ENCODE measurements at places on chromosomes 11 and 22.
A peak's percentile ranks its signal among the peaks of the same experiment; 100 is the strongest.

- peak; percentile 76 for DNase-seq
Measured at GRCh38 chr22:40001800-40002577, 7.2 kb downstream of the FAM83F start.

DNA sequence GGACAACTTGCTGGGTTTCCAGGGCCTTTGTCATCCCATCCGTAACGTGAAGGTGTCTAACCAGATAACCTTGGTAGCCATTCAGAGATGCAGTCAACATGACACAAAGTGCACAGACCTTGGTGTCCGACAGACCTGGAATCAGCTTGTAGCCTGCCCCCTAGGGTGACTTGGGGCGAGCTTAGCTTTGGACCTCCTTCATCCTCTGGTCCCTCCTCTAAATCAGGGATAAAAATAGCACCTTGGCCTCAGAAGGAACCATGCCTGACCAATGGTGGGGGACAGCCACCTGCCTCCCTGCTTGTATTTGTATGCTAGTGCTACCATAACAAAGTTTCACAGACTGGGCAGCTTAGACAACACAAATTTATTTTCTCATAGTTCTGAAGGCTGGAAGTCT is 3.7 kb downstream of the SNRPD3 start:
- DNase-seq, result no peak

- no peak for DNase-seq
Measured at GRCh38 chr11:129965248-129965647, 37.4 kb downstream of the PRDM10 start.

- no peak for DNase-seq
Measured at GRCh38 chr11:13876423-13876822, 86.1 kb upstream of the SPON1 start.

DNA sequence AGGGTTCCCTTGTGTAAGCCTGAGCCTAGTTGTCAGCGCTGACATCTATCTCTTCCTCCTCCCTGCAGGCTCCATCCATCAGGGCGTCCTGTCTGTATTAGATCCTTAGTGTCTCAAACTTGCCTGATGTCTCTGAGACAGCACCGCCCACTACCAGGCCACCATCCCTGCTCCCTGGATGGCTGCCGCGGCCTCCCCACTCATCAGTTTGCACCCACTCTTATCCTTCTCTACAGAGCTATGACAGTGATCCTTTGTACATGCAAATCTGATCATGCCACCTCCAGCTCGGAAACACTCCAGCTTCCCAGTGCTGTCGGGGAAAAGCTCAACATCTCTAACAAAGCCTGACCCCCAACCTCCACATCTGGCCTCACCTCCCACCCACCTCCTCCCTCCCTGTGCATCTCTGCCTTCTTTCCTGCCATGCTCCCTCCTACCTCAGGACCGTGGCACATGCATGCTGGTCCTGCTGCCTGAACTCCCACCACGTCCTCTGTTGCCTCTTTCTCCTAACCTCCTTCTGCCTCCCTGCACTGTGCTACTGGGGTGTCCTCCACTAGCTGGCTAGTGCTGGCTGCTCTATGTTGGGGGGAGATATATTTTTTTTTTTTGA is 61.6 kb upstream of the EIF3D start:
- DNase-seq, result no peak

DNA sequence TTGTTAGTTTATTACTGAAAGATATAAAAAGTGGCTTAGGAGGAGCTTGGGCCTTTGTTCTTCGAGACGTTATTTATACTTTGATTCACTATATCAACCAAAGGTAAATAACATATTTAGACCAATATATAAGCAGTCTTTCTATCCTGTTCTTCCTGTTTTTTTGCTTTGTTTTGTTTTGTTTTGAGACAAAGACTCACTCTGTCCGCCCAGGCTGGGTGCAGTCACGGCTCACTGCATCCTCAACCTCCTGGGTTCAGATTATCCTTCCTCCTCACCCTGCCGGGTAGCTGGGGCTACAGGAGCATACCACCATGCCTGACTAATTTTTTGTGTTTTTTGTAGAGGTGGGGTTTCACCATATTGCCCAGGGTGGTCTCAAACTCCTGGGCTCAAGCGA is 66.8 kb downstream of the ATM start:
- no peak for DNase-seq

- DNase-seq, result peak; percentile 63
Measured at GRCh38 chr11:30346068-30346688, 23.3 kb downstream of the ARL14EP start.

- DNase-seq, result peak; percentile 3
Measured at GRCh38 chr11:24082860-24083259, 414.0 kb upstream of the LUZP2 start.

GRCh38 chr11:2826679-2827056 is 58.9 kb downstream of the CDKN1C start:
- DNase-seq, result peak; percentile 23

DNA sequence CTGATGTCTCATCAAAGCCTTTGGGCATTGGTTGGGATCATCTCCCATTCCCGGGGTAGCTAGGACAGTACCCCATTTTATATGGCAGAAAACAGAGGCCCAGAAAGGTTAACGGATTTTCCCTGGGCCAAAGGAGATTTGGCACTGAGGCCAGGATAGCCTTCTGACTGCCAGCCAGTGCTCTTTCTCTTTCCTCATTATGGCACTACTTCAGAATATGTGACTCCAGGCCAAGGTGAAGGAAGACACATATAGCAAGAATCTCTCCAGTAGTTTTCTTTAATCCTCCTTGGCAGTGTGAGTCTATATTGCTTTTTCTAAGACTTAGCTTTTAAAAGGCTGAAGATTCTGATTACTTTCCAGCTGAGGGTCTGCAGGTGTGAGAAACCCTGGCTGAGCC is 94.8 kb upstream of the AMOTL1 start:
- no peak for DNase-seq

DNA sequence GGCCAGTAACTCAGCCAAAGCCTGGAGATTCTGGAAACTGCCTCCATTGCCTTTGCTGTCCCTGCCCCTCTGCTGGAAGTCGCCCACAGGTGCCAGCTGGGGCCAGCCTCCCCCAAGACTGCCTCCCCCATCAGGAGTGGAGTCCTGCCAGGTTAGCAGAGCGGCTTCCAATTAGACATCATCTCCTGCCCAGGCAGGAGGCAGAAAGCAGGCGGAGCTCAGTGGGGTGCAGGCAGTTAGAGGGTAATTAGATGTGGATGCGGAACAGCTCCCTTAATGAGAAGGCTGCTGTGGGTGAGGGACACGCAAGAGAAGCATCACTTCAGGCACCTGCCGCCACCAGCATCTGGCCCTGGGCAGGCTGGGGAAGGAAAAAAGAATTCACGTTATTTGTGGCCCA is 90.9 kb upstream of the TP53I11 start:
- no peak for DNase-seq

- DNase-seq, result peak; percentile 24
Measured at GRCh38 chr11:96307776-96308140, 35.2 kb downstream of the MAML2 start.

- peak; percentile 71 for DNase-seq
Measured at GRCh38 chr11:100681064-100681502, 6.0 kb upstream of the ARHGAP42 start.

DNA sequence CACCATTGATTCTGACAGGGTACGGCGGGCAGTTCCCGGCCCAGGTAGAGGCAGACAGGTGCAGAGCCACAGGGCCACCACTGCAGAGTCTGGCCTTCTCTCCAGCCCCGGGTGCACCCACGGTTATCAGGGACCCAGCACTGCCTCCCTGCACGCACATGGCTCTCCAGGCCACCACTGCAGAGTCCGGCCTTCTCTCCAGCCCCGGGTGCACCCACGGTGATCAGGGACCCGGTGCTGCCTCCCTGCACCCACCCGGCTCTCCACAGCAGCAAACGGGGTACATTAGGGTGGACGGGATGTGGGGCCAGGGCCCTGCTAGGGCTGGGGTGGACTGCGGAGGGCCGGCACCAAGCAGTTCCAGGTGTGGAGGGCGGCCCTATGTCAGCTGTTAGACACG is 272.9 kb downstream of the BRD1 start:
- no peak for DNase-seq

- DNase-seq, result no peak
Measured at GRCh38 chr11:60840470-60841430, 1.2 kb upstream of the CCDC86 start.

- DNase-seq, result no peak
Measured at GRCh38 chr11:8085011-8085645, 4.1 kb downstream of the TUB start.

DNA sequence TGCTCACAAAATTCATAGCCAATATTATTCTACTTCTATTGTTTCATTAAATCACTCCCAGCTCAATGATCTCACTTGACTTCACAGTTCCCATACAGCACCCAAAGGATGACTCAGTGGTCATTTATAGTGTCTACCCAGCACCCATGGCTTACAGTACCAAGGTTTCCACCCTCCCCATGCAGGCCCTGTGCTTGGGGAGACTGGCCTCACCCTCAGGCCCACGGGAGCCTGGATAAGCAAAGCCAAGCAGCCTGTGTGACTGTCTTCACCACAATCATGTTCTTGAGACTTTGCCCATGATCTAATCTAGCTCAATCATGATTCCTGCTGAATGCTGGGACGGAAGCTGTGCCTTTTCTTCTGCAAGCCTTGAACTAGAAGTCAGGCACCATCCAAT is 97.6 kb downstream of the SLC36A4 start:
- no peak for DNase-seq

GRCh38 chr11:117946842-117947526 is 17.8 kb upstream of the TMPRSS13 start:
- DNase-seq, result peak; percentile 94

DNA sequence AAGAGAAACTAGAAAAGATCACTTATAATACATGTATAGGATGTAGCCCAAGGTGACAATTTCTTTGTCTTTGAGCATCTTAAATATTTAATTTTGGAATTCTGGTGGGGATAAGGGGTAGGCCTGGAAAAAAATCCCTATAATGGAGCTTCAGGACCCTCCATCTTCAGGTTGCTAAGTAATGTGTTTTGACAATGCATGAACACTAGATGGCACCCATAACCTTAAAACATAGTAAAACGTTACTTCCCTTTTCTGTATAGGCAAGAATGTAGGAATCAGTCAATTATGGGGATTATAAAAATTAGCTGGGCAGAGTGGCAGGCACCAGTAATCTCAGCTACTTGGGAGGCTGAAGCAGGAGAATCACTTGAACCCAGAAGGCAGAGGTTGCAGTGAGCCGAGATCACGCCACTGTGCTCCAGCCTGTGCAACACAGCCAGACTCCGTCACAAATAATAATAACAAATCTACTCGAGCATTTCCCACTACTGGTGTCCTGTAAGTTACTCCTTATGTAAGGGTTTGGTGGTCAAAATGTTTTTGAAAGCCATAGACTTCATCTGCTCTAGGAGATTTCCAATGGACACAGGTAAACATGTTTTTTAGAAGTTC is 541.9 kb upstream of the CCDC90B start:
- peak; percentile 56 for DNase-seq

- peak; percentile 75 for DNase-seq
Measured at GRCh38 chr11:877565-877964, 33.0 kb downstream of the CHID1 start.

GRCh38 chr11:72471005-72471898 is 36.9 kb upstream of the CLPB start:
- peak; percentile 90 for DNase-seq

DNA sequence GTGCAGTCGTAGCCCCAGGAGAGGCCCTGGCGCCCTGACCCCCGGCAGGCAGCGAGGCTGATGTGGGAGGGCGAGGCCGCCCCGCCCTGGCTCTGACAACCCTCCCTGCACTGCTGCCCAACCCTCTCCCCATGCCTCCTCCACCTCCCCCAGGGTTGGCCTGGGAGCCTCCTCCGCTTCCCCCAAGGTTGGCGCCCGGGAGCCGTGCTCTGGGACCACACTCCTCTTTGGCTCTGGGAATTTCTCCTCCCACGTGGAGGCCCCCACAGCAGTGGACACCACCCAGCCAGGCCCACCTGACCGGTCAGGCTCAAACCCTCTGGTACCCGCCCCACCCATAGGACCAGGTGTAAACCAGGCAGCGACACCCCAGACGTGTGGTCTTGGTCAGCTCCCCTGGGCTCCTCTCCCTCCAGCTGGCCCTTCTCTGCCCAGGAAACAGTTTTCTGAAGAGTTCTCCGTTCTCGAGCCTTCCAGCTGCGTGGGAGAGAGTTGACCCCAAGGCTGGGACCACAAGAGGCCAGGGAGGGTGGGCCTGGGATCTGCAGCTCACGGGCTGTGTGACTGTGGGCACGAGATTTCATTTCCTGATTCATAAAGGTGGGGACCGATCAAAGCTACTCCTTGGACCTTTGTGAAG is 39.5 kb upstream of the BRSK2 start:
- DNase-seq, result no peak

GRCh38 chr11:82732734-82733443 is 775 bp downstream of the FAM181B start:
- peak; percentile 27 for DNase-seq

GRCh38 chr22:36977947-36978660 is 41.1 kb downstream of the TST start:
- peak; percentile 85 for DNase-seq

DNA sequence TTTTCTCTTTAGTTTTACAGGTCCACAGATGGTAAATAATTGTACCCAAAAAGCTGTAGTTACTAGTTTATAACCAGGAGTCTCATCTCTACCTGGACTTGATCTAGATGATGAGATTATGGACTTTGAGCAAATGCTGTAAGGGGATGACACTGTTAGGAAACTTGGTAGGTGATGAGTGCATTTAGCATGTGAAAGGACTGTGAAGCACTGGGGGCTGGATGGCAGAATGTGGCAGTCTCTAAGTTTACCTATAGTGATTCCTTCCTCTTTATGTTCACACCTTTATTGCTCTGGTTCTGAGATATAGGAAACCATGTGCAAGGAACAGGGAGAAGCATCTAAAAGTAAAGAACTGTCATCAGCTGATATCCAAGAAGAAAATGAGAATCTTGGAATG is 230.7 kb upstream of the CHORDC1 start:
- peak; percentile 16 for DNase-seq

DNA sequence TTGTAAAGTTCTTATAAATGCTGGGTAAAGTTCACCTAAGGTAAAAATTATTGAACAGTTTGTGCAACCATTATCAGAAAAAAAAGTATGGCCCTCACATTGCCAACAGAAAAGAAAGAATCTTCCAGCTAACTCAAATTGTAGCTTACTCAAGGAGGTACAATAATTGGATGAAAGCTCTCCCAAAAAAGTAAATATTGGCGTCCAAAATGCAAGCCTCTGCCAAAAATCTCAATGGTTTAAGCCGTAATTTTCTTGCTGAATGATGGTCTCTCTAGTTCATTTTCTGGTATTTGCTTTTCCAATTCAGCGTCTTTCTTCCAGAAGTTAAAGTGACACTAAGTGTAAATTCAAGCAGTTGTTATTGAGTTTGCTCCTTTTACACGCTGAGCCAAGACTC is 727.3 kb downstream of the LRRC4C start:
- no peak for DNase-seq

Data from mesendoderm (in vitro differentiated cells).